Activated CD4-positive, alpha-beta T cell treated with anti-CD3 and anti-CD28 coated beads, Interleukin-2, amount 10 ng/mL, durations not matched to agents 24 days and 14 days (primary cell): ENCODE measurements at places on chromosomes 3 and 15.

DNA sequence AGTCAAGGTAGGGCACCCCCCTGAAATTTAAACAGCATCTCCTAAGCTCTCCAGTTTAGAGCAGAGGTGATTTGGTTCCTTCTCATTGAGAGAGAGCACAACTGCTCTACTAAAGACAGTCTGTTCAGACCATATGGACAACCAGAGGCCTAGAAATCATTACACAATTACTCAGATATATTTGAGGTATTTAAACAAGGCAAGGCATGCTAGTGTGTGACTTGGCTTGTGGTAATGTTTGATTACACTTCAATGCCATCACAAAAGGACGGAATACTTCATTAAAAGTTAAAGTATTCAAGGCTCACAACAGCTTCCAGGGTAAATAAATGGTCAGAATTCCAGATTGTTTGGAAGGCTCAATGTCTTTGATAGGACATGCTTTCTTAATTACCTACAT lies 110.2 kb downstream of the LRTM1 start:
- DNase-seq = no peak

GRCh38 chr3:97885931-97886824 lies 64.4 kb downstream of the CRYBG3 start:
- DNase-seq = no peak

DNA sequence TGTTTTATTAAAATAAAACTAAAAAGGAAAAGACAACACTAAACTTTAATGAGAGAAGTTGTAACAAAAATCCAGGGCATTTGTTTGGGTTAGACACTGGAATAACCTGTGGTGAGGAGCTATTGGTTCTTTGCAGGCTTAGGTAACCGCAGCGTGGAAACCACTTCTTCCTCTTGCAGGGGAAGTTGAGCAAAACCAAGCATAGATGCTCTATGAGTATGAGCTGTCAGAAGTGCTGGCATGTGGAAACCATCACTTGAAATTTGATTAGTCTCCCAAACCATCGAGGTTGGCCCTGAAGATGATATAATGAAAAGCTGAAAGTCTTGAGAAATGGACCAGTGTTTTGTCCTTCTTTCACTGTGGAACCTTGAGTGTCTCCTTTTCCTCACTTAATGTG lies 127.1 kb upstream of the RBMS3 start:
- peak; percentile 86 for DNase-seq

- DNase-seq = no peak
These were observed 16.3 kb upstream of the LCTL start for GRCh38 chr15:66581972-66582537.

- DNase-seq = no peak
These were observed 7.2 kb upstream of the AQR start for GRCh38 chr15:34976743-34977142.

- DNase-seq = no peak
These were observed 4.1 kb upstream of the CAV3 start for GRCh38 chr3:8729479-8729878.

DNA sequence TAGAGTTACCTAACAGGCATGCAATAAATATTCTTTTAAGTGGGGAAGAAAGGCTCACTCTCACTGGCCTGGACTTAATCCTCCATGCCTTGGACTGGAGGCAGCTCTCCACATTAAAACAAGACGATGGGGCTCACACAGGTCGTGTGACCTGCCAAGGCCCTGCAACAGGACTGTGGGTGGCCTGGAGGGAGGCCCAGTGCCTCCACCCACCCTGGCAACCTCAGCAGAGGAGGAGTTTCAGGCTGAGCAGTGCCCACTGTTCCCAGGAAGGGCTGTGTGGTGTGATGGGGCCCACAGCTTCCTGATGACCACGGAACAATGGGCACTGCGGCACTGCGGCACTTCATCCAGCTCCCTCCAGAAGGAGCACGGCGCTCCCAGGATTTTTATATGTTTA lies 5.5 kb downstream of the UROC1 start:
- no peak for DNase-seq

DNA sequence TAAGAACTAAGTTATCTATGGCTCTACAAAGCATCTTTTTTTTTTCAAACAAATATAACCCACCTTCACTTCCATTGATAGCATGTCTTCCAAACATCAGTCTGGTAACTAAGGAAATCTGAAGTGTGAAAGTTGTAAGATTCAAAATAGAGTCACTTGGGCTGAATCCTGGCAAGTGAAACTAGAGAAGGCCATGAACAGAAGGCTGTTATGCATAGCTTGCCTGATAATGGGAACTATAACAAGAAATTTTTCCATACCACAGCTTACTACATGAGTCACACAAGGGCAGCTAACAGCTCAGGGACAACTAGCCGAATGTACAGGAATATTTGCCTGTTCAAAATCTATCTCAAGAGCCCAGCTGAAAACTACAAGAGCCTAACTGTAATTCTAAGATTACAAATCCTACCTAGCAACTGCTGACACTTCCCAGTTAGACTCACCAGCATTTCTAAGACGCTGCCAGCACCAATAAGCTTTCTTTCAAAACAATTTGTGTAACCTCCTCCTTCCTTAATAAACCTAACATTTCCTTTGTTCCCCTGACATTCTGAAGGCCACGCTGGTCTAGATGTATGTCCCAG lies 1066.5 kb downstream of the PLOD2 start:
- no peak for DNase-seq
